CD4-positive, alpha-beta T cell treated with Interleukin-12 subunit alpha and Interleukin-12 subunit beta, for 1 hour (primary cell): ENCODE measurements at places on chromosomes 2 and 18.

- no peak for DNase-seq
Observed at GRCh38 chr2:68044099-68044498, 18.7 kb downstream of the C1D start.

DNA sequence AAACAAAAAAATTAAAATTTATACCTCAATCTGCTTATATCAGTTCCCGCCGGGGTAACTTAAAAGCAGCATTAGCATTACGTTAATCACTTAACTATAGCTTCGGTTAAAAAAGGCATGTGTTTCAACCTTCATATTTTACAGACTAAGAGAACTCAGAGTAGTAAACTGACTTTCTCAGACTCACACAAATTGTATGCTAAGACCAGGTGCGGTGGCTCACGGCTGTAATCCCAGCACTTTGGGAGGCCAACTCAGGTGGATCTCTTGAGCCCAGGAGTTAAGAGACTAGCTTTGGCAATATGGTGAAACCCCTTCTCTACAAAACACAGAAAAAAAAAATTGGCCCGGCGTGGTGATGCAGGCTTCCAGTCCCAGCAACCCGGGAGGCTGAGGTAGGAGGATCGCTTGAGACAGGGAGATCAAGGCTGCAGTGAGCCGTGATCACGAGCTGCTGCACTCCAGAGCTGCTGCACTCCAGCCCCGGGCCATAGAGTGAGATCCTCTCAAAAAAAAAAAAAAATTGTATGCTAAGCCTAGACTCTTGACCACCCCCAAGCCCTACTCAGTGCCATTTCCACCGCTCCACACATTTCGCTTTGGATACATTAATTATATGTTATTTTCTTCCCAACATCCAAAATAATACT is 2.4 kb downstream of the HNRNPLL start:
- no peak for DNase-seq

DNA sequence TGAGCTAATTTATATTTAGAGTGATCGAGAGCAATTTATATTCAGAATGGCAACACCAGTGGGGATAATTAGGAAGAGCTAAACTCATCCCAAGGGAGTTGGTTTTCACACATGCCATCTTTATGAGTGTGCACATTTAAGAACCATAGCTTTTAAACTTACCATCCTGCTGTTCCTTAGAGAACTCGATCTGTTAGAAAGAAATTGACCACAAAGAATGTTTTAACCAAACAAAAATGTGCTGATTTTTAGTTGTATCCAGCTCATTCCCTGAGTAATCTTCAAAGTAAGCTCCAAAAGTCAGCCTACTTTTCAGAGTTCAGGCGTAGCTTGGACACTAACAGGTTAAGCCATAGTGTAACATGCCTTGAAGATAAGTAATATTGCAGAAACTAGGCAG is 12.6 kb downstream of the MYL1 start:
- no peak for DNase-seq

DNA sequence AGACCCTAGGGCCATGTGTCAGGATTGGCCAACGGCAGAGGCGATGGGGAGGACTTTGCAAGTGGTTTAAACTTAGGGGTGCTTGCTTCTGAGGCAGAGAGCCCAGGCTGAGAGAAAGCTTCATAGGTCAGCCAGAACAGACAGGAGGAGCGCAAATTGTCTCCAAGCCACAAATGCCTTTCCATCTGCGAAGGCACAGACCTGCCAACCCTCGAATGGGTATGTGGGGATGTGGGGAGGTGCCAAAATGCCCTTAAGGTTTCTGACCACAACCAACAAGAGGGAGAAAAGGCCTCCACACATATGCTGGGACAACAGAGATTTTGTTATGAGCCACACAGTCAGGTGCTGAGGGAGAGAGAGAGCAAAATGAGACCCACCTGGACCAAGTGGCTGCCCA is 283.6 kb downstream of the CYP26B1 start:
- DNase-seq: no peak

DNA sequence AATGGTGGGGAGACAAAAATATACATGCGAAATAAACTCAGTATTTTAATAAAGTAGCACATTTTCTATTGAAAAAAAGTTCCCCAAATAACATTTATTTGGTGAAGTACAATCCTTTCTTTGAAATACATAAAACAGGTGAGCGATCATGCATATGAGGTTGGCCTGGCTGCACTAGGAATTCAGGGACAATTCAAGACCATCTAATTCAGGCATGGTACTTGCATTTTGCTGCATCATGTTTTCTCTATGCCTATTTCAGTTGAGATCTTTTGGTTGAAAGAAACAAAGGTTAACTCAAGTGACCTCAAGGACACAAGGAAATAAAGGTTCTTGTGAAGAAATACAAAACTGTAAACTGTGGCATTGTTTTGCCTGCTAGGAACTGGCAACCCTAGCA is 19.8 kb upstream of the TAF4B start:
- no peak for DNase-seq

- DNase-seq: peak; percentile 18
Observed at GRCh38 chr2:85754313-85755095, 713 bp downstream of the ATOH8 start.

GRCh38 chr2:132627536-132627935 is 42.5 kb downstream of the LYPD1 start:
- no peak for DNase-seq

- no peak for DNase-seq
Observed at GRCh38 chr18:54140641-54141040, 83.8 kb downstream of the MBD2 start.

DNA sequence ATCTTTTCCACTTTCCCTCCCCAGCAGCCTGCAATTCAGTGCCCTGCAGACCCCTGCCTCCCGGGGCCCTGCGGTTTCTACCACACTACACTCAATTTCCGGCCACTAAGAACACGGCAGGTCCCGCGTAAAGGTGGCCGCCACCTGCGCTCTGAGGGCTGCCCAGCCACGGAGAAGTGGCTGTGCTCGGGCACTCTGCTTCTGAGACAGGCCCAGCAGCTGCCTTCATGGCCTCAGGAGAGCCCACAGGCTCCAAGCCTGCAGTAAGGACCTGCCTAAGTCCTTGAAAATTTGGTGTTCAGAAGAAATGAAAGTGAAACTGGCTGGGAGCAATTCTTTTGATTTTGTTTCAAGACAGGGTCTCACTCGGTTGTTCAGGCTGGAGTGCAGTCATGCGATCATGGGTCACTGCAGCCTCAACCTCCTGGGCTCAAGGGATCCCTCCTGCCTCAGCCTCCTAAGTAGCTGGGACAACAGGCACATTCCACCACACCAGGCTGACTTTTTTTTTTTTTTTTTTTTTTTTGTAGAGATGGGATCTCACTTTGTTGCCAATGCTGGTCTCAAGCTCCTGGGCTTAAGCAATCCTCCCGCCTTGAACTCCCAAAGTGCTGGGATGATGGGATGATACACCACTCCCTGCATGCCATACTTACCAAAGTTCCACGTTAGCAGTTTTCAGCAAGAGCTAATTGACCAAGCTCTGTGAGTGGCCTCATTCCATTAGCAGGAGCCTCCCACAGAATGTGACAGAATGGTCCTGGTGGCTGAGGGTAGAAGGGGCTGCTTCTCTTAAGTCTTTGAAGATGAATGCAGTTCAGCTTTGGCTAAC is 14.6 kb upstream of the ALPP start:
- DNase-seq: peak; percentile 22

- no peak for DNase-seq
Observed at GRCh38 chr2:204033611-204034495, 97.3 kb downstream of the ICOS start.

- peak; percentile 36 for DNase-seq
Observed at GRCh38 chr2:68357605-68358337, 7.3 kb upstream of the PLEK start.

- DNase-seq: peak; percentile 5
Observed at GRCh38 chr2:200585730-200586643, at the start of gene AOX1. AOX1 (plus strand) TSS chr2:200586014; CDS start chr2:200586109, 95 bp downstream.

GRCh38 chr2:119428488-119429224 is 3.0 kb upstream of the TMEM37 start:
- no peak for DNase-seq

- DNase-seq: no peak
Observed at GRCh38 chr2:114421781-114422180, 20.7 kb upstream of the DPP10 start.

- DNase-seq: no peak
Observed at GRCh38 chr2:37776487-37776886, 105.0 kb upstream of the CDC42EP3 start.

- DNase-seq: no peak
Observed at GRCh38 chr2:207045531-207045930, 106.2 kb downstream of the CPO start.

DNA sequence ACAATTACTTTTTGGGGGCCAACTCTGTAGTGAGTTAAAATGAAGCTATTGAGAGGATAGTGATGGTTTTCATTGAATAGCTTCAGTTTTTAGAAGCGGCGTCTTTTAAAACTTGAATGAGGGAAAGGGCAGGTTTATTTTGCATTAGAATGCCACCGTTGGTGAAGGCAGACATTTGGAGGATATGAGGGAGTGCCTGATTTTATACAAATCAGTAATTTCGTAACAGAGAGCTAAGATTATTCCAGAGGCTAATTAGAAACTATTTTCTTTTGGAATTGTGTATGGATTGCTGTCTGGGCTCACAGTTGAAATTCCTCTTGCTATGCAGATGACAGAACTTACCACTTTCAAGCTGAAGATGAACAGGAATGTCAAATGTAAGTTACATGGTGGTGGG is 67.6 kb downstream of the ITGB1BP1 start:
- no peak for DNase-seq

- no peak for DNase-seq
Observed at GRCh38 chr2:218261423-218262236, 815 bp downstream of the GPBAR1 start.

GRCh38 chr18:35481960-35482366 is 15.8 kb downstream of the INO80C start:
- no peak for DNase-seq

DNA sequence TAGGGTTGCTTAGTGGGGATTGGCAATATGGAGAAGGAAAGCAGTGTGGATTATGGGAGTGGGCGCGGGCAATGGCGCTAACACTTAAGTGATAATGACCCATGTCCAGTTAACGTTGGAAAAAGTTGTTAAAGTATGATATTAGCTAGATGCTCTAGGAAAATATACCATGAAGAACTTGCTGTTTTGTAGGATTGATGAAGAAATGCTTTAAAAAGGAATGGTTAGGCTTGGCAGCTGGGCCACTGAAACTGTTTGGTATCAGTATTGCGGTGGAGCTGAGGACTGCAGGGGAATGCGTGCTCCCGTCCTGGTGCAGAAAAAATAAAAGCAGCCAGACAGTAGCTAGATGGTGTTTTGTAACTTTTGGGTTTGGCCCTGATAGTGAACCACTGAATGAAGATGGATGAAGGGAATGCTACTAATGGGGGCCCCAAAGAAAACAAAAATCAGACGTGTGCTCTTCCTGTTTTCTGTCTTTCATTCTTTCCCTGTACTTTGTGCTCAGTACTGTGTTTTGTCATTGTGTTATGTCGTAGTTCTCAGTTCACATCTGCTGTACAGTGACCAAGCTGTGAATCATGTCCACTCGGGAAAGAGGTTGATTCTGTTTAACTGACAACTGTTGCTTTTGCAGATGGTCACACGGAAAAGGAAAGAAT is 999 bp downstream of the INSIG2 start:
- peak; percentile 35 for DNase-seq

- DNase-seq: no peak
Observed at GRCh38 chr18:9296233-9297006, 38.2 kb upstream of the TWSG1 start.

DNA sequence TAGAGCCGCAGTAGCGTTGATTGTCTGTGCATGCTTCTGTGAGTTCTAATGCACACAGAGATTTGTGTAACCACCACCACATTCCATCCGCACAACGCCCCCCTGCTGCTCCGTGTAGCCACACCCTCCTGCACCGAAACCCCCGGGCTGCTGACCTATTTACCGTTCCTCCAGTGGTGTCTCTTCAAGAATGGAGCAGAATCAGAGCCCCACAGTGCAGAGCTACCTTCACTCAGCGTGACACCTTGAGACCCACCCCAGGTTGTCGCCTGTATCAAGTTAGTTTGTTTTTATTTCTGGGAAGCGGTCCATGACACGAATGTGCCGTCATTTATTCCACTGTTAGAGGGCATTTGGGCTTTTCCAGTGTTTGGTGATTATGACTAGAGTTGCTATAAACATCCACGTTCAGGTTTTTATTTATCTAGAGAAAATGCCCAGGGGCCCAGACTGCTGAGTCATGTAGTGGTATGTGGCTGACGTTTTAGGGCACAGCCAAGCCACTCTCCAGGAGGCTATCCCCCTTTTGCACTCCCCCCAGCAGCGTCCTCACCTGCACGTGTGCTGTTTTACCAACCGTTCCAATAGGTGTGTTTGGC is 266.8 kb downstream of the NDUFA10 start:
- no peak for DNase-seq

GRCh38 chr2:191994749-191995148 is 147.9 kb upstream of the CAVIN2 start:
- no peak for DNase-seq
